ENCODE measurements at places on chromosomes 7 and 10.

DNA sequence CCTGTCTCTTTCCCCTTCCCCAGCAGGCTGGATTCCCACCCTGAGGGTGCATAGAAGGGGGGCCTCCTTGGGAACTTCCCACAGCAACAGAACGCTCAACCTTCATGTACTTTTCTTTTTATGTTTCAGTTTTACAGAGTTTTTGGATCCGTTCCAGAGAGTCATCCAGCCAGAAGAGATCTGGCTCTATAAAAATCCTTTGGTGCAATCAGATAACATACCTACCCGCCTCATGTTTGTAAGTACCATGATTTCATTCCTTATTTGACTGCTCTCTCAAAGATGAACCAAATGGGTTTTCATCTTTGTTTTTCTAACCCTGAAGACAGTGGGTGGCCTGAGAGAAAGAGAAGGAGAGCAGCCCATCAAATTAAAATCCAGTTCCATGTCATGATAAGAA, 46.7 kb downstream of the PLPP4 start:
- no peak for DNase-seq

GRCh38 chr10:57169597-57169996, 808.5 kb upstream of the ZWINT start:
- no peak for DNase-seq

DNA sequence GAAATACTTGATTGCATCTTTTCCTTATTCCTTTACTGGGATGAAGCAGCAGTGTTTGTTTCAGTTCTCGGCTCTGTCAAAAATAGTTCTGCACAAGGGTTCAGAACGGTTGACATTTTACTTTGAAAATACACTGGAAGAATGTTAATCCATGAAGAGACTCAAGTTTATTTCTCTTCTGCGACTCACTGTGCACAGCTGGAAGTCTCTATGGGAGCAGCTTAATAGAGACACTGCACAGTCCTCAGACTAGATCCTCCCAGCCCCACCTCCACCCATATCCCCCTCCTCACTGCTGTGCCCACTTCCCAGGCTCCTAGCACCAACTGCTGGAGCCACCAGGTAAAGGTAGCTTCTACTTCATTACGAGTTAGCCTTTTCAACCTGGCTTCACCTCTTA, 517.8 kb downstream of the GRID1 start:
- DNase-seq, result no peak

DNA sequence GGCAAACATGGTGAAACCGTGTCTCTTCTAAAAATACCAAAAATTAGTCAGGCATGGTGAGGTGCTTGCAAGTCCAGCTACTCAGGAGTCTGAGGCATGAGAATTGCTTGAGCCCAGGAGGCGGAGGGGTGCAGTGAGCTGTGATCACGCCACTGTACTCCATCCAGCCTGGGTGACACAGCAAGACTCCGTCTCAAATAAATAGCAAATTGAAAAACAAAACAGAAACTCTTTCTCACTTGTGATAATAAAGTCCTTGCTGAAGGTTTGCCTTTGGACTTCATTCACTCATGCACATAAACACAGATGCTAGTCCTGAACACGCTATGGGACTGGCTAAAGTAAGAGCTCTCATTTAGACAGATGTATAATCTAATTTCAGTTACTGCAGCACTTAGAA, 37.6 kb downstream of the ANK3 start:
- DNase-seq, result no peak

- no peak for DNase-seq
Measured at GRCh38 chr7:140857048-140857447, 67.7 kb downstream of the BRAF start.

- no peak for DNase-seq
Measured at GRCh38 chr10:10528563-10528910, 489.1 kb upstream of the CELF2 start.

- no peak for DNase-seq
Measured at GRCh38 chr10:131212763-131213325, 98.7 kb downstream of the TCERG1L start.

DNA sequence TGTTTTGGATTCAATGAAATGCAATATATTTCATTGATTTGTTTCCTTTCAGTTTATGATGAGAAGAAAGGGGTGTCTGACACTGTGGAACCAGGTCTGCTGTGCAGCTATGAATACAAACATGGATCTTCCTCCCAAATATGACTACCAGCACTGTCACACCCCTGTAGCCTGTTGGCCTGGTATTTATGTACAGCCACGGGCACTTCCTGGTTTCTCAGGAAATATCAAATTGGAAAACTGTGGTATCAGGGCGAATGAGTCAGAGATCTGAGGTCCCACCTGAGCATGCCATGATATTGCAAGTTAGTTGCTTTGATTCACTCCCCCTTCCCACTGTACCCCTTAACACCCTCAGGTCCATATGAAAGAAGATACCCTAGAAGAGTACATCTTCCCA, 87.8 kb downstream of the DNMBP start:
- no peak for DNase-seq

DNA sequence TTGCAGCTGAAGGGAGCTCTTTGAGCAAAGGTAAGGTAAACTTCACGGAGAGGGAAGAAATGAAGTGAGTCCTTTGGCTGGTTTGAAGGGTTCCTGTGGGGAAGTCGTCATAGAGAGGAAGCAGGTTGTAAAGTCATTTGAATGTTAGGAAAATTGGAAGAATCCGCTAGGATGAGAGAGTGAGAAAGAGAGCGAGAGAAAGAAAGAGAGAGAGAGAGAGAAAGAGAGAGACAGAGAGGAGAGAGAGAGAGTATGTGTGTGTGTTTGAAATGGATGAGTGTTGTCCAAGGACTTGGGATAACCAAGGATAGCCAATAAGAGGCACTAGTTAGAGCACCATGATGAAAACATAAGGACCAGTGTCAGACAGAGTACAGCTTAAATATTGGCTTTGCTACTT, 43.1 kb downstream of the FEZF1 start:
- DNase-seq, result no peak

DNA sequence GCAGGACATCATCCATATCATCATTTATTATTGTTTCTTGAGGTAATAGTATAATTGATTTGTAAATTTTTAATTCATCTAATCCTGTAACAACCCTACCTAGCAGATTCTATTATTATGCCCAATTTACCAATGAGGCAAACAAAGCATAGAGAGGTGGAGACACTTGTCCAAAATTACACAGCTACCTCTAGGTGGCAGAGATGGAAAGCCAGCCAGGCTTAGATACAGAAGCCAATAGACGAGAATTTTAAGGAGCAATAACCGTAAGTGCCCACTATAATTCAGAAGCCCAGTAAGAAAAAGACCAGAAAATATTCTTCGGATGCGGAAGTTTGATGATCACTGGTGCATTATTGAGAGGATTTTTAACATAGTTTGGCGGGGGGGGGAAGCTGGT, 54.0 kb downstream of the ANK3 start:
- no peak for DNase-seq

DNA sequence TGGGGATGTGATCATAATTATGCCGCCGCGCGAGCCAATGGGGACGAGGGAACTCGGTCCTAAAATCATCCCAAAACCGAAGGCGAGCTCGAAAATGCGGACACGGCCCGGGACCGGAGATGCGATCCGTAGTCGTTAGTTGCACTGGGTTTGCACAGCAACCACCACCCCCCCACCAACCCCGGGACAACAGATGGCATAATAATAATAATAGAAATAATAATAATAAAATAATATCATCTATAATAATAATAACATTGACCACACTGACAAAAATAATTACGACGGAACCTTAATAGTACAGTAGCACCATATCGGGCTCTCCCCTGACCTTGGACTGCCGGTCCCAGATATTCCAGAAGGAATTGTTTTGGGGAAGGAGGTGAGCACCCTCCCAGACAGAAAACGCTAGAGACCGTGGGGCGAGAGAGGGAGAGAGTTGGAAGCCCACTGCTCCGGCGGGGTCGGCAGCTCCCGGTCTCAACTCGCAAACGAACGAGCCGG, 1.1 kb upstream of the EMX2 start:
- DNase-seq, result no peak

GRCh38 chr7:21253740-21254687, 173.9 kb upstream of the SP4 start:
- DNase-seq, result peak; percentile 9

GRCh38 chr7:77888998-77889397, 90.4 kb downstream of the PHTF2 start:
- no peak for DNase-seq

GRCh38 chr10:49194212-49194920, 6.2 kb upstream of the TMEM273 start:
- no peak for DNase-seq

- DNase-seq, result no peak
Measured at GRCh38 chr7:91550931-91551330, 286.7 kb downstream of the FZD1 start.

DNA sequence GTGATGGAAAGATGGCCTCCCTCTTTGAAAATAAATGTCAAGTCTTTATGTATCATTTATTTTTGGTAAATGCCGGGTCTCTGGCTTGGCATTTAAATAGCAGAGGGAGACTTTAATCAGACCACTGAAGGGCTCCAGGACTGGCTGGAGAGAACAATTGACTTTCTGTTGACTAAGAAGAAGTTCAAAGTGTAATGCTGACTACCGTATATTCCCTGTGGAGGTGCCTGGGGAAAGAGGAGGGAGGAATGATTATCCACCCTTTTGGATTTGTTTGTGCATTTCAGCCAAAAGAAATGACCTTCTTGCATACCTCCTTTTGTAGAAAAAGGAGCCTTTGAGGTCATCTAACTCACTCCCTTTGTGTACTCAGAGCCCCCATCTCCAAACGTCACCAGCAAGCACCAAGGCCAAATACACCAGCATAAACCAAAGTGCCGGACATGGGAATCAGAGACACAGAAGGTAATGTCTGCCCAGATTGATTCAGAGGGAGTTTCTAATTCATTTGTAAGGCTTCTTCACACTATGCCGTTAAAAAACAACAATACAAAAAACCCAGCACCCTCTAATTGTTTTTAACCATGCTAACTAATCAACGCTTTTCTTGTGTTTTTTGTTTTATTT, 75.2 kb downstream of the PRLHR start:
- DNase-seq, result no peak

GRCh38 chr10:48251152-48251524, 23.4 kb downstream of the FRMPD2 start:
- DNase-seq, result no peak

- no peak for DNase-seq
Measured at GRCh38 chr7:128274246-128274883, 33.3 kb downstream of the LEP start.

DNA sequence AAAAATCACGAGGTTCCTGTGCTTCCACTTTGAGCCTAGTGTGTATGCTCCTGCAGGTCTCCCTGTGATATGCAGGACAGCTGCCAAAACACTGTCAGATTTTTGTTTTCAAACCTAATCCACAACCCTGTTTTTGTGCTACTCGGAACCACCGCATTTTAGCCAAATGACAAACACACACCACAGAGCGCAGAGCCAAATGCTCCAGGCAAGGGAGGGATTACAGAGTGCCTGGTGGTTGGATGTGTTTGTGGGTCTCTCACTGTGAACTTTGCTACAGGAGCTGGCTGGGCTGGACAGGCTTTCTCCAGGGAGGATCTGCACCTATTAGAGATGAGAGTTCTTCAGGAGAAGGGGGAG, 5.7 kb upstream of the RBM28 start:
- DNase-seq, result no peak

- no peak for DNase-seq
Measured at GRCh38 chr7:118169146-118169545, 14.8 kb upstream of the LSM8 start.

- no peak for DNase-seq
Measured at GRCh38 chr10:52879091-52879807, 106.7 kb upstream of the MBL2 start.

- no peak for DNase-seq
Measured at GRCh38 chr10:47183704-47184041, 116.3 kb upstream of the GDF10 start.

DNA sequence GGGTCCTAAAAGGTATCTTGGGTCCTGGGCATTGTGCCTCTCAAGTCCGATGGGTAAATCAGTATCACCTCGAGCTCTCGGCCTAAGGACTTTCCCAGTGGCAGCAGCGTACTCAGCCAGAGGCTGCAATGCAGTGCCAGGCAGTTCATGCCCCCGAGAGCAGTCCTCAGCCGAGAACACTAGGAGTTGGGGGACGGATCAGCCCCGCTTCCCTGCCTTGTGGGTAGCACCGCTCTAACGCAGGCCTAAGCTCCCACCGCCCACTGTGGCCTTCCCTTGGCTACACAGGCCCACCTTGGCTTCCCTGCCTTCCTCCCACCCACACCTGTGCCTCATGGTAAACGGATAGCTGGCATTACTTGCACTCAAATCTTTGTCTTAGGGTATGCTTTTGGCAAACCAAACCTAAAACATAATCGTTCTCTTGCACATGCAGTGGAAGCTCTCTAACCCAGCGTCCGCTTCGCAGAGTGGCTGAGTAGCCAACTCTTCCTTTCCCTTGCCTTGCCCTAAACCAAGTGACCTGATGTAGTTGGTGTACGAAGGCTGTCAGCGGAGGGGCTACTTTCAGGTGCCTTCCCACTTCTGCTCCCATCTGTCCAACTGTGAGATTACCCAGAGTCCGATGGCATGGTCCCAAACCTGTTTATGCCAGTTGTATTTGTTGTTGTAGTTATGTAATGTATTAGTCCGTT, 73.2 kb upstream of the CHST15 start:
- DNase-seq, result no peak

GRCh38 chr7:23332910-23333612, 33.9 kb downstream of the MALSU1 start:
- DNase-seq, result no peak

- no peak for DNase-seq
Measured at GRCh38 chr10:804787-805619, 115.5 kb upstream of the DIP2C start.

DNA sequence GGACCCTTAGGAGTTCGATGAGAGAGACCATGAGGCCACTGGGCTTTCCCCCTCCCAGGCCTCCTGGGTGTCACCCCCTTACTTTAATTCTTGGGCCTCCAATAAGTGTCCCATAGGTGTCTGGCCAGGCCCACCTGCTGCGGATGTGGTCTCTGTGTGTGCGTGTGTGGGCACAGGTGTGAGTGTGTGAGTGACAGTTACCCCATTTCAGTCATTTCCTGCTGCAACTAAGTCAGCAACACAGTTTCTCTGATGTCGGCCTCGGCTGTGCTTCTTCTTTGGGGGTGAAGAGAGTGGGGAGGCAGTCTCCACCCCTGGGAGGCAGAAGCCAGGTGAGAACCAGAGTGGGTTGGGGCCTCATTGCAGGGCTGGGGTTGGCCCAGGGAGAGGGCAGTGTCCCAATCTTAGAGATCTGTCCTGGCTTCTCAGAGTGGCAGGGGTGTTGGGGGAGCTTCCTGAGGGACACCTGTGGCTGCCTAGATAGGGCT, 1.5 kb downstream of the PVRIG start:
- DNase-seq, result peak; percentile 70

GRCh38 chr7:116762971-116763370, 91.0 kb downstream of the MET start:
- no peak for DNase-seq

DNA sequence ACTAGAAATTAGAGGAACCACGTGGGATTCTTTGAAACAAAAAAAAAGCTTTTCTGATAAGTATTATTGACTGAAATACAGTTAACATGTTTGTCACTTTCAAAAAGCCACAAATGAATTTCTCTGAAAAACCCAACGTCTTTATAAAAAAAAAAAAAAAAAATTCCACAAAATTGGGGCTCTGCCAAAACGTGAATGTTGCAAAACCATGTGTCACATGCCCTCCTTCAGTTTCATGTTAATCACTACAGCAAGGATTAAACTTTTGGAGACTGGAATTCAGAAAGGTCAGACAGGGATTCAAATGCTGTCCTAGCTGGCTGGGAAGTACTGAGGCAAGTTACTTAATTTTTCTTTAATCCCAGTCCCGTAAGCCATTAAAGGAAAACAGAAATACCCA, 278.0 kb upstream of the KLF14 start:
- no peak for DNase-seq

- DNase-seq, result no peak
Measured at GRCh38 chr7:46143949-46144917, 223.2 kb upstream of the IGFBP3 start.

Measured in T-helper 9 cell (primary cell).